ENCODE measurements at places on chromosomes 6 and 20. TPM values are rescaled to one million over a fixed set of nuclear protein-coding genes. Genes with fewer than 3 reads are reported as not detected.
A peak's percentile ranks its signal among the peaks of the same experiment; 100 is the strongest.

DNA sequence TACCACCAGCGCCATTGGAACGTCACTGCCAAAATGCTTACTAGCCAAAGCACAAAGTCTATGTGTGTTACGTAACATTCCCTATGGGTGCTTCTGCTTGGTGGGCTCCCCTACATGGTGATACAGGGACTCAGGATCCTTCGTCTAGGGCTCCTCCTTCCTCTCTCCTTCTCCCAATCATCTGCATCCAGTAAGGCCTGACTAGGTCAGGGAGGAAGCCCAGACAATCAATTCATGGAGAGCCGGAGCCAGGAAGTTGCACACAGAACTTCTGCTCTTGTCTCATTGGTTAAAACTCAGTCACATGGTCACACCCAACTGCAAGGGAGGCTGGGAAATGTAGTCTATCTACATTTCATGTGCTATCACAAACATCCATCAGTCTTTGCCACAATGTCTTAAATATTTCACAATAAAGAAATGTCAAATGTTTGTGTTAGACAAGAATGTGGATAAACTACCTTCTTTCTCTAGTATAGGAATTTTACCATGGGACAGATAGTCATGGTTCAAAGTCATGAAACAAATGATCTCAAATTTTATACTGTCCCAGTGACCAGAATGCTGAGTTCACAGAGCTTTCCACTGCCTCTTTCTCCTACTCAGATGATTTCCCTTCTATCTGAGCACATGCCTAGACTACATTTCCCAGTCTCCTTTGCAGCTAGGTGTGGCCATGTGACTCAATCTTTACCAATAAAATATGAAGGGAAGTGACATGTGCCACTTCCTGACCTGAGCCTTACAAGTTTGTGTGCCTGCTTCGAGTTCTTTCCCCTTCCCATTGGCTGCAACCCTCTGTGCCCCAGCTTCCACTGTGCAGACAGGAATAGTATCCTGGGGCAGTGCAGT, 9.3 kb upstream of the KCNK15 start:
- DNase-seq = no peak

DNA sequence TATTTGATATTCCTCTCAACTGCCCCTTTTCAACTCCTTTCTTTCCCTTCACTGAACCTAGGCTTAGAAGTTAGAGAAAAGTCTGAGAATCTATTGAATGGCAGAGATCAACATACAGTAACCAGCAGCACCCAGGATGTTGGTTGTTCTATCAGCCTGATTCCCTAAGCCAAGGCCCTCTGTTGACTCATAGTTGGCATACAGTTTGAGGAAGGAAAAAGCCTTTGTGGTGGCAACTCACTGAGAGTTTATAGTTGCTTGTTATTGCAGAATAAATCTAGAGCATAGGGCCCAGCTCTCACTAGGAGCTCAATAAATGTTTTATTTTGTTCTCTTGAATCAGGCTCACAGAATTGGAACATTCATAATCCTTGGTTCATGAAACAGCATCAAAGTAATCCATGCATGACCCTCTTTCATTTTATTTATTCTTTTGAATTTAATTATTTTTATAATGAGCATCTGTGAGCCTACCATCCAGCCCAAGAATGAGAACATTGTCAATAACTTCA, 119.1 kb upstream of the ADGRF1 start:
- DNase-seq = no peak

DNA sequence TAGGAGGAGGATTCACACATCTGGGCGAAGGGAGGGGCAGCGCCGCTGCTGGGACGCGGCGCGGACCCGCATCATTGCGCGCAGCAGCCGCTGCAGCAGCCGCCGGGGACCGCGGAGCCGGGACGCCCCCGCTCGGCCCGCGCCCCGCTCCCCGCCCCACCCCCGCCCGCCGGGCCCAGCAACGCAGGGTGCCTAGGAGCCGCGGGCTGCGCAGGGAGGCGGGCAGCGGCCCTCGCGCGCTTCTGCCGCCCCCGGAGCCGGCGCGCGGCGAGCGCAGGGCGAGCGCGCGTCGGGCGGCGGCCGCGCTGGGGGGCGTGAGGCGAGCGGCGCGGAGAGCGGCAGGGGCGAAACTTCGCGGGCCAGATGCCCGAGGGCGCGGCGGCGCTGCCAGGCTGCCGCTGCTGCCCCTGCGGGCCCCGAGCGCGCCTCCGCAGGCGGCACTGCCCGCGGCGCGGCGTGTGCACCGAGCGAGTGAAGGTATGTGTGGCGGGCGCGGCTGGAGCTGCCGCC, at the start of gene NKAIN2:
Gene NKAIN2, plus strand, starts transcription at position 362 of the 510 bp plus-strand sequence.
- no peak for DNase-seq

GRCh38 chr20:44717986-44718385, 2.8 kb downstream of the CCN5 start:
- no peak for DNase-seq

GRCh38 chr6:118307581-118307980, 240.5 kb upstream of the PLN start:
- no peak for DNase-seq

DNA sequence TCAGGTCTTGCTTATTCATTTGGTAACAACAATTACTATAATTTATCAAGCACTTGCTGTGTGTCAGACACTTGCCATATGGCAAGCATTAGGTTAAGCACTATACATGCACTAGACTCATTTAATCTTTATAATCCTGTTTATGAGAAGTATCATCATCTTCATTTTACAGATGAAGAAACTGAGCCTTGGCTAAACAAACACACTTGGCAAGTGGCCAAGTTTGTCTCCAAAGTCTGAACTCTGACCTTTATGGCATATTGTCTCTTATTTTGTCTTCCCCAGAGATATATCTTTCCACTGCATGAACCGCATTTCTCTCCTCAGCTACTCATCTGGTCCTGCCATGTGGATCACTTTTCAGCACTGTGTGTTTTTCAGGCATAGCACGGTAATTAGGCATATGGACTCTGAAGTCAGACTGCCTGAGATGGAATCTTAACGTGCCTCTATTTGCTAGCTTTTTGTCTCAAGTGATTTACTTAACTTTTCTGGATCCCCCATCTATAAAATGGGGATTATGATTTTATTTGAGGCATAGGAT, 4.7 kb downstream of the ADGRF5 start:
- DNase-seq = no peak

DNA sequence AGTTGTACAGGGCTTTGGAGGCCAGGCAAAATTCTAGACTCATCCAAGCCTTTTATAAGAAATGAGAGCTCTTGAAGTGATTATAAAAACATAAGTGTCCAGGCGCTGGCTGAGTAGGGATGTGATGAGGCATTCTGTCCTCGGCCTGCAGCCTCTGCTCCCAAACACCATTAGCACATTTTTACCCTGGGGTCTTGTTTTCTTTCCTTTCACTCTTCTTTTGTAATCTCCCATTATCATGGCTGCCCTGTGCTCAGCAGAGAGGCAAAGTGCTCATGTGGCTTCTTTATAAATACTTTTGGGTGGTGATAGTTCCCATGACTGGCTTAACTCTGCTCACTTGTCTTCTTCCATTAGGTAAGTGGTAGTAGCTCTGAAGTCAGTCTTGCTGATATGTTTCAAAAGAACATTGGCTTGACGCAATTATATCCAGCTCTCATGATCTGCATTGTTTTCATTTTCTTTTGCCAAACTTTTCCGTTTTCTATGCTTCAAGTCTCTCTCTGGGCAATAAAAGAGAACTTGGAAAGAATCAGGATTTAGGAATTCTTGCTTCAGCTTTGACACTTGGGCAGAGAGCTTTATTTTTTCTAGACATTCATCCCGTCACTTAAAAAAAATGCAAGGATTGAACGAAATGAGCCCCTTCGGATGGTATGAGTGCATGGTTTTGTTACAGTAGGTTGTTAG, 61.1 kb downstream of the CAP2 start:
- DNase-seq = no peak

- DNase-seq = no peak
These were observed 110.0 kb downstream of the GPX5 start for GRCh38 chr6:28635547-28636158.

- DNase-seq = no peak
These were observed 2.8 kb downstream of the UQCC2 start for GRCh38 chr6:33708516-33709204.

- peak; percentile 24 for DNase-seq
These were observed 24.1 kb upstream of the SERPINB1 start for GRCh38 chr6:2865694-2866151.

- DNase-seq = no peak
These were observed 257.5 kb downstream of the ADGB start for GRCh38 chr6:146856296-146856695.

Gene DEFB112
- not detected for total RNA-seq
